ENCODE measurements at places on chromosomes 3 and 15.
A peak's percentile ranks its signal among the peaks of the same experiment; 100 is the strongest.

GRCh38 chr15:37019479-37020433 is 80.6 kb downstream of the MEIS2 start:
- DNase-seq = no peak

DNA sequence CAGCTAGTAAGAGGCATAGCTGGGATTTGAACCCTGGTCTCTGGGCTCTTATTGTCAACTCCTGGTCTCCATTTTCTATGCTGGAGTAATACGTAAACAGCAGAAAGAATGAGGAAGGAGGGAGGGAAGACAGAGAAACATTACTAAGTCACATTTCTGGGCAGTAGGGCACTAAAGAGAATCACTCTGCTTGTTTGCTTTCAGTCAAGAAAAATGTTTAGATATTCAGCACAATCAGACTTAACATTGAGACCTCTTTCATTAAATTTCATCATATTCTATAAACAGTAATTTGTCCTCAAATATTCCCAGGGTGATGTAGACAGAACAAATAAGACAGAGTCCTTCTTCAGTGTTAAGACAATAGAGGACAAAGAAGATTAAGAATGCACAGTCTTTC is 67.7 kb upstream of the BNC1 start:
- no peak for DNase-seq

GRCh38 chr15:55774113-55774970 is 31.4 kb upstream of the PRTG start:
- DNase-seq = peak; percentile 2

GRCh38 chr3:177731644-177732268 is 534.5 kb upstream of the TBL1XR1 start:
- no peak for DNase-seq

- DNase-seq = no peak
These were observed 45.3 kb upstream of the SPESP1 start for GRCh38 chr15:68885070-68885469.

DNA sequence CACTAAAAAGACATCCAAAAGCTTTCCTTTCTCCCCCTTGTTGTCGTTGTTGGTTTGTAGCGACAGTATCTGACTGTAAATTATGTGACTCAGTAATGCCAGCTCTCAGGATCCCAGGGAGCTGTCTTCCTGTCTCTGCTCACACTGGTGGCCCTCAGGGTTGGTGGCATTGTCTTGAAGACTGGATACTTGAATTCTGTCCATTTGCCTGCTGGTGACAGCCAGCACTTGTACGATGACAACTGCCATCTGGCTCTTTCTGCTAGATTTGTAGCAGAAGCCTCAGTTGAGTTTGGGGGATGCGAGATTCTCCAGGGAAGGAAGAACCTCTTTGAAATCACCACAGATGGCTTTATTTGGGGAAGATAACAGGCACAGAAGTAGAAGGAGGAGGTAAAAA is 120.8 kb downstream of the ARPP21 start:
- no peak for DNase-seq

DNA sequence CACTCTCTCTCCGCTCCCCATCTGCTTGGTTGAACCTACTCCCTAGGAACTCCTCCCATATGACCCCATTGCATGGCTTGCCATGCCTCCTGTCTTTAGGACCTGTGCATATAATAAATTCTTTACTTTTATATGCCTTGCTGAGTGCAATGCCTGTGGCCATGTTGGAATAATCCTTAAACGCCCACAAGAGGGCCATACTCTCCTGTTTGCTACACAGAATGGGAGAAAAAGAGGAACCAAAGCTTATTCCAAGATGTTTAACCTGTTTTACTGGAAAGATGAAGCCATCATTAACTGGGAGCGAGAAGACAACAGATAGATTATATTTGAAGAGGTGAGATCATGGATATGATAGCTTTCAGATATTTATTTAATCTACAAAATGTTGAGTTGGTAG is 1097.8 kb downstream of the NAALADL2 start:
- no peak for DNase-seq

GRCh38 chr3:136277634-136278033 is 27.5 kb downstream of the PCCB start:
- no peak for DNase-seq

DNA sequence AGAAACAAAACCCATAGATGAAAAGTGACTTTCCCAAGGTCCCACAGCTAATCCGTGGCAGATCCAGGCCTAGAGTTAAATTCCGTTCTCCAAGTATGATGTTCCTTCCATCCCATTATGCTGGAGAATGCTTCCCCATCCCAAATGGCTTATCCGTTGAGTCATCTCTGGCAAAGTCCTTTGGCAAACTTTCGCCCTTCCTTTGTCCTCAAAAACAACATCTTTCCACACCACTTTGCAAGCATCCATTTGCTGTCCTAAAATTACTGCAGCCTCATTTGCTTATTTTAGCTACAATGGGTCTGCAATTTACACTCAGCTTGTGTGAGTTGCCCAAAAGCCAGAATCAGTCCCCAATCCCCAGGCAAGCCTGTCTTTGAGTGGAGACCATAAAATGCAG is 304.0 kb upstream of the TLE3 start:
- no peak for DNase-seq

Measured in effector memory CD8-positive, alpha-beta T cell (primary cell).